ENCODE measurements at places on chromosomes 6 and 20. TPM values are rescaled to one million over a fixed set of nuclear protein-coding genes. Genes with fewer than 3 reads are reported as not detected.

Gene FNDC1
- under 0.01 TPM for total RNA-seq

Gene COQ3
- 9.1 TPM for total RNA-seq

Gene PNLDC1
- total RNA-seq, result 0.32 TPM

Gene ANGPT4
- not detected for total RNA-seq

Gene HMGCLL1
- total RNA-seq, result 0.43 TPM

Gene RAMACL
- total RNA-seq, result 0.43 TPM

Gene C20orf144
- under 0.01 TPM for total RNA-seq

Gene GJA1
- 512 TPM for total RNA-seq

Gene PFDN4
- total RNA-seq, result 130 TPM

Gene TRIM31
- not detected for total RNA-seq

Gene PROKR2
- total RNA-seq, result not detected

Gene LCA5
- 5.2 TPM for total RNA-seq

Gene TSPYL4
- total RNA-seq, result 18.0 TPM

Gene OPN5
- not detected for total RNA-seq

Gene BPIFA1
- not detected for total RNA-seq

DNA sequence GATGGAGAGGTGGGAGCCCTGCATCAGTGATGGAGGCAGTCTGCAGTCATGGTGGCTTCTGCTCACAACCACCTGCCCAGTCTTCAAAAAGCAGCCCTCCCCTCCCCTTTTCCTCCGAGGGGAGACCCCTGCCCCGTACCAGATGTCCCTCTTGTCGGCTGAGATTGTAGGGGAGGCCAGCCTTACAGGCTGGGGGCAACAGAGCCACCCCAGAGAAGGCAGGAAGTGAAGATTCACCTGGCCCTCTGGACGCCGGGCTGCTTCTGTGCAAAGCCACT lies 4.5 kb downstream of the TNFRSF6B start:
- DNase-seq, result no peak

GRCh38 chr6:33661106-33661838 lies 40.1 kb downstream of the ITPR3 start:
- no peak for DNase-seq

- DNase-seq, result peak; percentile 7
Observed at GRCh38 chr20:15708984-15709598, 864.2 kb downstream of the KIF16B start.

DNA sequence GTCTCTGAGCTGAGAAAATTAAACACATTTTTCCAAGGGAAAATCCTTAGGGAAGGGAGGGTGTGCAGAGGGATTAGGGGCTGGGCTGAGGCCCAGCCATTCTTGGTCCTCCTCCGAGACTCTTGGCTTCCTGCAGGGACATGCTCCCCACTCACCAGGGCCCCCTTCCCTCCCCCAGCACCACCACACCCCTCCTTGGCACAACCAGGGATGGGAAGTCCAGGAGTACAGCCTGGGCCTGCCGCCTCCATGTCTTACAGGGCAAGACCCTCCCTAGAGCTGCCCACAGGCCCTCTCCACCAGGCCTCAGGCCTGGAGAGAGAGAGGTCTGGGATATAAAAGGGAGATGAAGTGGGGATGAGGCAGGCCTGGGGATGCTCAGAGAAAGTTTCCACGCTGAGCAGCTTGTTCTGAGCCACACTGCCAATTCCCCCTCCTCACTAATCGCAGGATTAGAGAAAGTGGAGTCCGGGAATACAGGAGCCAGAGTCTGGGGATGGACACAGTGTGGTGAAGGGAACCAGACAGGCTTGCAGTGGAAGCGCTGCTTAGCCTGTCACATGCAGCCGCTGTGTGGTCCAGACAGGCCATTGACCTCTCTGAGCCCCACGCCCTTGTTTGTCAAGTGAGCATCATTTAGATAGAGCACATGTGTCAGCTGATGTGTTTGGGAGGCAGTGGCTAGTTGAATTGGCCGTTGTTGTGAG lies 105.5 kb downstream of the MRPL14 start:
- DNase-seq, result no peak

GRCh38 chr6:89506716-89507617 lies 74.0 kb downstream of the ANKRD6 start:
- DNase-seq, result no peak

GRCh38 chr6:131995917-131996316 lies 44.7 kb upstream of the CCN2 start:
- peak; percentile 77 for DNase-seq

GRCh38 chr6:144286503-144287393 lies 1.6 kb downstream of the UTRN start:
- DNase-seq, result peak; percentile 95

DNA sequence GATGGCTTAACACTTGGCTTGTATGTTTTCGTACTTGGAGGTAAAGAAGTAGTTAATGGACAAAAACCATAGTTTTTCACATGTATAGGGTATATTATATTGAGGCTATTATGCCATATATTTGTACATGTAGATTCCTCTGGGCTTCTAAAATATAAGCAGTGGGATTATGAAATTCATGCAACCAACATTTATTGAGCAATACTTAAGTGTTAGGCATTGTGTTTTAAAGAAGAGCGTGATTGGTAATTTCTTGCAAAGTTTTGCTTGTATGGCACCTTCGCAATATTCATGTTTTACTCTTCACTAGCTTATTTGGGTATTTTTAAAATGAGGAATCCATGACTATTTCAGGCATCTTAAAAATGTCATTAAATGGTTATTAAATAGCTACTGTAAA lies 2.5 kb downstream of the TULP4 start:
- peak; percentile 13 for DNase-seq

DNA sequence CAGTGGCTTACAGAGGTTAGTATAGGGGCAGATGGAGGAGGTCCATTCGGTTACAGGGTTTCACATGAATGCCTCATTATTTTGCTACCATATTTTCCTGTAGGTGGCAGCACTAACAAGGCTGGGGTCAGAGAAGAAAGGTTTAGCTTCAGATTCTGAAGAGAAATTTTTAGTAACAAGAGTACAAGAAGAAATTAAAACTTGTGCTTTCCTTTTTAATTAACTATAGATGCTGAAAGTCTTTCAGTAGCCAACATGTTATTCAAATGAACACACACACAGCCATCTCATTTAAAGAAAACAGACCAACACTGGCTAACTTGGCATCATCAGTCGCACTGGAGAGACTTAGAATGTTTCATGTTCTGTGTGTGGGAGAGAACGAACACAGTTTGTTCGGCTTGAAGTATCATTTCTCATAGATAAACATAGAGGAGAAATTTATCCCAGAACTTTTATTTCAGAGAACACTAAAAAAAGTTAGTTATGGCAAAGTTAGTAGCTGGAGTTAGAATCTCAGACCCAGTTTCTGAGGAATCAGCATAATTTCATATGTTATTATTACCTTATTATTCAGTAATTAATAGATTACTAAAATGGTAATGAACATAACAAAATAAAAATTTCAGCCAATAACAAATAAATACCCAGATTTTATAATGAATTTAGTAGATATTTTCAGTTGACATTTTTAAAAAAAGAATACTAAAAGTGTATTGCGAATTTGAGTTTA lies 314.0 kb upstream of the RSPO3 start:
- DNase-seq, result peak; percentile 64

GRCh38 chr6:50966986-50967385 lies 148.3 kb downstream of the TFAP2B start:
- no peak for DNase-seq

DNA sequence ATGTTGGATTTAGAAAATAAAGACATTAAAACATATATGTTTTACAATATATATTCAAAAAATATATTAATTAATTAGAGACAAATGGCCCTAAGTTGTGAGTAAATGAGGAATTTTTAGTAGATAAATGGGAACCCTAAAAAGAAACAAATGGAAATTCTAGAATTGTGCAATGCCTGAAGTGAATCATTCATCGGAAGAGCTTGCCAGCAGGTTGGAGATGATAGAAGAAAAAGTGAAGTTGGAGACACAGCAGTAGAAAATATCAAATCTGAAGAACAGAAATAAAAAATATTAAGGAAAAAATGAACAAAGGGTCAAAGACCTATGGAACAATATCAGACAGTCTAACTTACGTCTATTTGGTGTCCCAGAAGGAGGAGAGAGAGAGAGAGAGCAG lies 109.4 kb upstream of the NEDD9 start:
- peak; percentile 41 for DNase-seq

- peak; percentile 22 for DNase-seq
Observed at GRCh38 chr6:110329348-110329713, 28.8 kb downstream of the METTL24 start.

GRCh38 chr6:135182071-135183001 lies 1.2 kb downstream of the MYB start:
- peak; percentile 25 for DNase-seq

DNA sequence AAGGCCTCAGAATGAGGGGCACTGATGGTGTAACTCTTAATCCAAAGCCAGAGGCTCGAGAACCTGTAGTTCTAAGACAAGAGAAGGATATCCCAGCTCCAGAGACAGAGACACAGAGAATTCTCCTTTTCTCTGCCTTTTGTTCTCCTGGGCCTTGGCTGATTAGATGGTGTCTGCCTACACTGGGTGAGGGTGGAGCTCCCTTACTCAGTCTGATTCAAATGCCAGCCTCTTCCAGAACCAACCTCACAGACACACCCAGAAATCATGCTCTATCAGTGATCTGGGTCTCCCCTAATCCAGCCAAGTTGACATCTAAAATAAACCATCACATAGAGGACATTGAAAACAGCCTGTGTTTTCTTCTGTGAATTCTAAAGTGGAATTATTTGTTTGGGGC lies 68.0 kb upstream of the SMIM28 start:
- DNase-seq, result no peak

GRCh38 chr6:36147294-36147693 lies 17.0 kb downstream of the MAPK13 start:
- no peak for DNase-seq

DNA sequence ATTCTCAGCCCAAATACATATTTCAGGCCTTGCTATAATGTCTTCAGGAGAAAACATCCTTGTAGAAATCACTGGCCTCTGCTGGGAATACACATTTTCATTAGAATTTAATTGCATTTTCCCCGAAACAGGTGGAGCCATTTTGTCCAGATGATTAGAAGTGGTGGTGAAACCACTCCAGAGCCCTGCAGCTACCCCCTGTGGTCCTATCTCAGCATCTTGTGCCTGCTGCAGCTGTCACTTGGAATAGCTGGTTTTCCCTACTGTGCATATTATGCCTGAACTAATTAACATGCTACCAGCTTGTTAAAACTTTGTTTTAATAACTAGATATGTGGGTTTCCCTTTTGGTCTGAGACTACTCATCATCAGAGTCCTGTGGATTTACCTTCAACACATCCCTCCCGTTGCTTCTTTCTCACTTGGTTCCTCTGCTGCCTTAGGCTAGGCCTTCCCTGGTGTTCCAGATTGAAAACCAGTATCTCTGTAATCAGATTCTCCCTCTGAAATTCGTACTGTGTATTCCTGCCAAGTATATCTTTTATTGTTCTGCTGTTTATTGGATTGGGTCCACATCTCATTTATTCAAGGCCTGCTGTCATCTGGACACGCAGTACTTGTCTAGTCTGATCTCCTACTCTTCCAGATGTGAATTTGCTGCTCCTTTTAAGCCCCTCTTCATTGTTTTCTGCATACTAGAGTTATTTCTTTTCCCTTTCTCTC lies 15.2 kb downstream of the DNAH8 start:
- no peak for DNase-seq

GRCh38 chr6:81215092-81215432 lies 537.4 kb downstream of the TENT5A start:
- DNase-seq, result no peak

- no peak for DNase-seq
Observed at GRCh38 chr6:16291739-16292138, 53.4 kb downstream of the GMPR start.
